ENCODE measurements at places on chromosomes 6 and 20. TPM values are rescaled to one million over a fixed set of nuclear protein-coding genes. Genes with fewer than 3 reads are reported as not detected.

The TCF15 gene
- total RNA-seq: 2.0 TPM

DNA sequence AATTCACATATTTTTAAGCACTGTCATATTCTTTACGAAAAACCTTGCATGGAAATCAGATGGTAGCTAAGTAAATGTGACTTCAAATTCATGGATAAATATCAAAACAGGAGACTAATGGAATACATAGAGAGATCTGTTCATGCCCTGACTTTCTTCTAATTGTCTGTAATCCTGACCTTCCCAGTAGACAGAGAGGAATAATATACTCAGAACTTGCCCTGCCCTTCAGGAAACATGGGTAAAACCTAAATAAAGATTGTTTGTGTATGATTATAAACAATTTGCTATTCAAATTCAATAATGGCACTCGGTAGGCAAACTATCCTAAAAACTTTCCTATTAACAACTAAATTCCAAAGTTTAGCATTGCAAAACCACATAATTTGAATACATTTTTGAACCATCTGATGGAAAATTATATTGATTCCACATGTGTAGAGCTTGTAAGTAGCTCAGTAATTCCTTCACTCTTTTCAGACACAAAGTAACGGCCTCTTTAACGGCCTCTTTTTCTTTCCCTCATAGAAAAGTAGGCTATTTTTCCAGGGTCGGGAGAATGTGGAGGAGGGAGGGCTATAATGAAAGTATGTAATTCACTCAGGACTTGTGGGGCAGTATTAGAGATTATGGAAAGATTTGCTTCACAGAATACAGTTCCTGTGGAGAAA, 227.6 kb downstream of the ALDH8A1 start:
- no peak for DNase-seq

- no peak for DNase-seq
Measured at GRCh38 chr20:24676978-24677370, 207.5 kb downstream of the SYNDIG1 start.

The LGSN gene
- 0.45 TPM for total RNA-seq

The AIF1 gene
- 6.2 TPM for total RNA-seq

The SLC2A10 gene
- total RNA-seq: 14.6 TPM

DNA sequence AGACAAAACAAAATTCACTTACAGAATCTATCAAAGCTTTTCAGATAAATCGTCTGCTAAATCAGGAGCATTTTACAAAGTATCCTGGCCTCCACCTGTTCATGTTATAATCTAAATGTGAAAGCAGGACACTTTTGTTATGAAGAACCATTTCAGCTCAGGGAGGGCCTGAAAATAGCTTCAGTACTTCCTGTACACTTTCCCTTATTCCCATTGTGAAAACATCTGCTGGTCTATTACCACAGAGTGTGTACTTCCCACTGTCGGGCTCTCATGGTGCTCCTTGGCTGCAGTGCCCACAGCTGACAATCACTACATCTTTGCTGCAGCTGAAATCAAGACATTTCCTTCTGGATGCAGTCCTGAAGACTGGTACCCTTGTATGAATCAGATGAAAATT, 128.1 kb downstream of the OPRM1 start:
- DNase-seq: no peak

The MMUT gene
- 12.4 TPM for total RNA-seq

The TNFRSF21 gene
- 48.5 TPM for total RNA-seq

The NKX2-4 gene
- total RNA-seq: 0.35 TPM

GRCh38 chr6:111173946-111174345, 86.6 kb downstream of the SLC16A10 start:
- peak; percentile 8 for DNase-seq

DNA sequence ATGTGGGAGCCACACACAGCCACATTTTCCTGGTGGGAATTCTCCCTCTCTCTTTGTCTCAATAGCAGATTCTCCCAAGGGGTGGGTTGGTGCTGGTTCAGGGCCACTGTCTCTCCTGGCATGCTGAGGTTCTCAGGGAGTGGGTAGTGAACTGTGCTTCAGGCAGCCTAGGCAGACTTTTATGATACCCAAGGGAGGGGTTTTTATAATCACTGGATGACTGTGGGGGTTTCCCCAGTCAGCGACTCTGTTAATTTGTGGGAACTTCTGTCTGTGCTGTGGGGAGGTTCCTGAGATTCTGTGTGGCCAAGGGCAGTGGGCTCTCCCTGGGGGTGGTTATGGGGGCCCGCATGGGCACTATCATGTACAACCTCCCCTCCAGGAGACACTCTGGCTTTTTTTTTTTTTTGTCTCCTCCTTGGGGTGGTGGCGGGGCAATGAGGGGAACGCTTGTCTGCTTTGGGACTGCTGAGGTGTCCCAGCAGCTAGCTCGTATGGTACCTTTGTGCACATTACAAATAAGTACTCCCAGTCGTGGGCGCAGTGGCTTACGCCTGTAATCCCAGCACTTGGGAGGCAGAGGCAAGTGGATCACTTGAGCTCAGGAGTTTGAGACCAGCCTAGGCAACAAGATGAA, 10.0 kb downstream of the PTK7 start:
- DNase-seq: no peak

The NR2E1 gene
- not detected for total RNA-seq

- DNase-seq: no peak
Measured at GRCh38 chr6:33128318-33128717, 52.5 kb downstream of the HLA-DPB1 start.

The FAM217A gene
- not detected for total RNA-seq

GRCh38 chr6:156809034-156809433, 31.9 kb downstream of the ARID1B start:
- DNase-seq: no peak

The PKIB gene
- total RNA-seq: 170 TPM

DNA sequence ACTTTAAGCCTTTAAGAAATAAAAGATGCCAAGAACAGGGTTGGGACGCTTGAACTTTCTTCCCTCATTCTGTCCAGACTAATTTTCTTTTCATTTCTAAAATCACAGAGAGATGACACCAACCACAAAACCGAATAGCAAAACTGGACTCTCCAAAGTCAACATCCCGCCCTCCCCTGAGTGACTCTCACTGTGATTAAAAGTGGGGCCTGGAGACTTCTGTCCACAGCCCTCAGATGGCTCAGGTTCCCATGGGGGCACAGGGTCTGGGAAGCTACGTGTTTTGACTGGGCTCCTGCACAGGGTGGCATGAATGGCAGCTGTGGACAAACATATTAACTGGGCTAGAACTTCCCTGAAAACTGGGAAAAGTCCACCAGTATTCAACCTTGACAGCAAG, 6.3 kb downstream of the FRMD1 start:
- DNase-seq: no peak

- DNase-seq: no peak
Measured at GRCh38 chr6:135592276-135592675, 94.7 kb upstream of the AHI1 start.

DNA sequence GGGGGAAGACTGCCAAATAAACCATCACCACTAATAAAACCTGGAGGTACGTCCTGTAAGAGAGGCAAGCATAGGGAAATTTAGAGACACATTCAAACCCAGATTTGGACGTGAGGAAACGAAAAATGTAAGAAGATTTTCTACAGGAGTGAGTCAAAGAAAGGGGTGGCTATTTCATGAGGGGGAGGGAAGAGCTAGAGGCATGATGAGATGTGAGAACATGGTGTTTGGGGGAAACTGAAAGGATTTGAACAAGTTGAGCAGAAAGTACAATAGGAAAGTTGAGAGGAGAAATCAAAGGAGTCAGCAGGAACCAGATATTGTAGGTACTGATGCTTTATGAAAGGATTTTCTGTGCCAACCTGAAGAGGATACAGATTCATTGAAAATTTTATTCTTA, 179.1 kb upstream of the HS3ST5 start:
- DNase-seq: no peak

- no peak for DNase-seq
Measured at GRCh38 chr20:8903655-8904605, 165.0 kb upstream of the PLCB4 start.

DNA sequence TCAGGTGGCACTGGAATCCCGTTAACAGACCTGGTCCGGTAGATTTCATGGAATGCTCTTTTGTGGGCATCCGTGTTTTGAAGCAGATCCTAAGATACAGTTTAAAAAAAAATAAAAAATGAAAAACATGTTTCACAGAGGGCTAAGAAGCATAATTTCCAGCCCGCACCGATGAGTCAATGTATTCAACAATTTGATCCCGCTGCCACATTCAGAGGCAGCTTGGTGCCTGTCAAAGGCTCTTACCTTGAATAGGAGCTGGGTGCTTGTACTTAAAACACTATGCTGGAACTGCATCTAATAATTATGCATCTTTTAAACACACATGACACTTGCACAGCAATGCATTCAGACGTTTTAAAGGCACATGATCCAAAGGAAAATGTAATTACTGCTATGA, 164.8 kb downstream of the SYNE1 start:
- no peak for DNase-seq

- no peak for DNase-seq
Measured at GRCh38 chr6:14542670-14543366, 425.2 kb downstream of the CD83 start.

The LAMP5 gene
- total RNA-seq: 0.21 TPM

DNA sequence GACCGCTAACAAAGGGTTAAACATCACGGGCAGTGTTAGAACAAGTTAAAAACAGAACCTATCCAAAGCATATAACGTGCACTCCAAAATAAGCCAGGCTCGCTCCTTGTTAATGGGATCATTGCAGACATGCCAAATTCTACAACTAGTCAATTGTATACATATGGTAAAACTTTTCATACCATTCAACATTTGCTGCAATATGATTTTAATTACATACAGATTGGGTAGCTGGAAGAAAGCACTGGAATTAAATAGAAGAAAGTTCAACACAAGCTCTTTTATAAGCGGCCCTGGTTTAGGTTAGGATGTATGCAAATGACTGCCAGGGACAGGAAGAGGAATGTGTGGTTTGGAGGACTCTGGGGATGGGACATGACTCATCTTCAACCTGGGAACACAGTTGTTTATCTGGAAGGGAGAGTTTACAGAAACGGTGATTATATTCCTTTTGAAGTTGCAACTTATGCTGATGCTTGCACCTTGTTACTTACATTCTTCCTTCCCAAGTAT, 62.5 kb upstream of the TIAM2 start:
- DNase-seq: peak; percentile 73

GRCh38 chr6:140138311-140139010, 764.0 kb upstream of the CITED2 start:
- DNase-seq: no peak

The SAMD10 gene
- 2.8 TPM for total RNA-seq

DNA sequence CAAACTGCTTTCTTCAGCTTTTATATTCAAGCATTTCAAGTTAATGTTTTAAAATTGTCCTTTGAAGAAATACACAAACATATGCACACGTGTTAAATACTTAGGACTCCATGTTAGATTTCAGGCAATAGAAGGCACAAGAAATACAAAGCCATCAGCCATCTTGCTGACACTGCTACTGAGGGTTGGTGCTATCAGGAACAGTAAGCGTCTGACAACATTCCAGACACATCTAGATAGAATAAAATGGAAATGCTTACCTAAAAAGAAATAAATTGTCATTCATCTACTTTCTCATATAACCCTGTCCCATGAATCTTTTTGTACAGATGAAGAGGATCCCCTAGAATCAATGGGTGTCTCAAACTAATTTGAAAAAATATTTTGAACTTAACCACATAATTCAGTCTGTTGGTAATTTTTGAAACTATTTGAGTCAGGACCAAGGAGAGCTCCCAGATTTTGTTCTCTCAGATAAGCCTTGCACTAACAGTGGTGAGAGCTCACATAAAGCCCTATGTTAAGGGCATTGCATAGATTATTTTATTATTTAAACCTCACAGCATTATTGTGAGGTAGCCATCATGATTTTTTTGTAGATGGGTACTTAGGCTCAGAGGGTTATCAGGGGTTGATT, 631.1 kb upstream of the POU3F2 start:
- DNase-seq: peak; percentile 69

- no peak for DNase-seq
Measured at GRCh38 chr6:89295981-89296380, 19.1 kb downstream of the GABRR2 start.

- DNase-seq: no peak
Measured at GRCh38 chr20:63733117-63733516, 3.3 kb upstream of the LIME1 start.

- no peak for DNase-seq
Measured at GRCh38 chr20:47050996-47051395, 156.4 kb downstream of the EYA2 start.

DNA sequence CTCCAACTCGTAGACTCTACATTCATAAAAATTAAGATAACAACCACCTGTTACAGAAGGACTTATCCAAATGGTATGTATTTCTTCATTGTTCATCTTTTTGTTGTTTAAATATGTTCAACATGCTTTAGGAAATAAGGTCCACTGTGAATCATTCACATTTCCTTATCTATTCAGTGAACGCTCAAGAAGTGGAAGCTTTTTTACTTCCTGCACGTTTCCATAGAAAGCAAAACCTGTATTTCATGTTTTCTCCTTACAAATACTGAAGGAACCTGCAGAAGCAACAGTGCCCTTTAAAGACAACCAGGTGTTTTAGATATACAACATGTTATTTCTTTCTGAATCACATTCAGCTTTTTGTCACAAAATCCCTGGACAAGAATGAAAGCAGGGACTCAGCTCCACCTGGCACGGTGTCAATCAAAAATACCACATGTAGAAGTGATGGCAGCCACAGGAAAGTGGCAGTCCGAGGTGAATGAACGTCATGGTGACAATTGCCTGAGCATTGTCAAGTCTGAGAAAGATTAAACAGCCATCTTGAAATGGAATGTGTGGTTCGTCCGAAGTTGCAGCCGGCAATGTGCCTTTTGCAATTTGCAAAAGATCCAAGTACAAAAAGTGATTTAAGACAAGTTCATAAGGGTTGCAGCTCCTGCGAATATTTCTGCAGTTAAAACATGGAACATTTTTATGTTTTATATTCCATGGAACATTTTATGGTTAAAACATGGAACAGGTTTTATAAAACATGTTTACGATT, 66.7 kb upstream of the RIPOR2 start:
- no peak for DNase-seq

The TMEM170B gene
- 8.6 TPM for total RNA-seq

The GHRH gene
- not detected for total RNA-seq

The OLIG3 gene
- 0.27 TPM for total RNA-seq

The APCDD1L gene
- total RNA-seq: 10.9 TPM

DNA sequence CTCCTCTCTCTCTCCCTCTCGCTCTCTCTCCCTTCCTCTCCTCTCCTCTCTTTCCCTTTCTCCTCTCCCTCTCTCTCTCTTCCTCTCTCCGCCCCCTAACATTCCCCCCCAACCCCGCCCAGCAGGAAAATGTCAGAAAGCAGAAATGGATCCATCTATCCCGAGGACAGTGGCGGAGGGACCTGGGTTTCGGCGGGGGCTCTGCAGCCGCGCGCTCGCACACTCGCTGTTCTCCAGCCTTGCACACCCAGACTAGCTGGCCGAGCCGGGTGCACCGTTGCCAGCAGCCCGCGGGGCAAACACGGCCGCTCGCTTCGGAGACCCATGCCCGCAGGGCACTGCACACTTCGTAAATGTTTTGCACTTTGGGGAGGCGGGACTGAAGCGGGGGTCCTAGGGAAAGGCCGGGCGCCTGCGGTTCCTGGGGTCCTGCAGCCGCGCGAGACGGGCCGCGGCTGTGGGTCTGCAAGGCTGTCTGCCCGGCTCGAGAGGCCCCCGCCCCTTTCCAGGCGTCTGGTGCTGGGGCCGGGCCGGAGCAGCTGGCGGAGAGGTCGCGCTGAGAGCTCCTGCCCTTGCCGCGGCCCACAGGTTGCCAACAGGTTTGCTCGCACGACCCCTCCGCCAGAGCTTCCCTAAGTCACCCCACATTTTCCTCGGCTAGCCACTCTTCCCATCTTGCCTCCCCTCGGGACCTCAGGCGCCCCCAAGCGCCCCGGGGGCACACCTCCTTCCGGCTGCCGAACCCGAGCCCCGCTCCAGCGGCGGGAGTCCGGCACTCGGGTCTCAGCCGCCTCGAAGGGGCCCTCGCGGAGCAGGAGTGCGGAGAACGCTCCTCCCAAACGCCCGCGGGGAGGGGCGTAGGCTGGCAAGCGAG, 818 bp upstream of the MDGA1 start:
- peak; percentile 76 for DNase-seq
